AML-193 (cell line): ENCODE measurements at places on chromosomes 7 and 10.

DNA sequence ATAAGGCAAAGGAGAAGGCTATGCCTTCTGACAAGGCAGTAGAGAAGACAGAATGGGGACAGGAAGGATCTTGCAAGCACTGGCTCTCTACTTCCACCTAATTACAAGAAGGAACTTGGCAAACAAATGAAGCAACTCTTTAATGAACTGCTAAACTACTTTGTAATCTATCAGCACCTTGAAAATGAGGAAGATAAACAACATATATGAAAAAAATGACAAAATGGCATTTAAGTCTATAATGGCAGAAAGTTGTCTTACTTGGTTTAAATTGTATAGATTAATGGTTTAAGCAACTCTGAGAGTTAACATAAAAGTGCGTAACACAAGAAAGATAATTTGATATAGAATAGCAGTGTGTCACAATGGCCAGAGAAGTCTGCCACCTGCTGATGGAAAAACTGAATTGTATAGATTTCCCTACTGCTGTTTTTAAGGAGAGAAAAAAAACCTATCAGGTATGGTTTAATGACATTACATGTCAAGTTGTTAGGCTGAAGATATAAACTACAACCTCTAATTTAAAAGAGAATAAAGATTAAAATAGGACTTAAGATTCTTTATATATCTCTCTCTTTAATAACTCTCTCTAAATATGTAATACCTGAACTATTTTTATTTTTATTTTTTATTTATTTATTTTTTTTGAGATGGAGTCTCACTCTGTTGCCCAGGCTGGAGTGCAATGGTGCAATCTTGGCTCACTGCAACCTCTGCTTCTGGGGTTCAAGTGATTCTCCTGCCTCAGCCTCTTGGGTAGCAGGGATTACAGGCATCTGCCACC is 11.8 kb downstream of the NT5C3A start:
- peak; percentile 93 for DNase-seq

- DNase-seq = no peak
These were observed 87.9 kb downstream of the CDK6 start for GRCh38 chr7:92748495-92748894.

GRCh38 chr7:16923019-16923418 is 41.2 kb upstream of the AGR3 start:
- DNase-seq = no peak

DNA sequence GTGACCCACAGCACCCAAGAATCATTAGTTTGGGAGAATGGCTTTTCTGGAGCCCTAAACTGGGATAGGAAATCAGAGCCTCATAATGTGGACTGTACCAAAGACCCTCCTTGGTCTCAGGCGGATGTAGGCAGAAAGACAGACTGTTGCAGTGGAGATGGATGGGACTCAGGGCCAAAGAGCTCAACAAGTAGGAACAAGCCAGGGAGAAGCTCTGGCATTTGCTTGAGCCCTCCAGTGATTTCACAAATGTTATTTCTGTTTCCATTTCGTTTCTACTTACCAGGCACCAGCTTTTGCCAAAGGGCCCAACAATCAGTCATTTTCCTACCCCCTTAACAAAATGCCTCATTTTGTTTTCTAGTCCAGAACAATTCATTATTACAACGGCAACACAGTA is 762.7 kb downstream of the KCNMA1 start:
- DNase-seq = no peak
